ENCODE measurements at places on chromosomes 3 and 15.

- no peak for DNase-seq
Observed at GRCh38 chr3:61110576-61110975, 140.7 kb downstream of the FHIT start.

GRCh38 chr3:129794311-129795185, 99.0 kb downstream of the TMCC1 start:
- DNase-seq: no peak

DNA sequence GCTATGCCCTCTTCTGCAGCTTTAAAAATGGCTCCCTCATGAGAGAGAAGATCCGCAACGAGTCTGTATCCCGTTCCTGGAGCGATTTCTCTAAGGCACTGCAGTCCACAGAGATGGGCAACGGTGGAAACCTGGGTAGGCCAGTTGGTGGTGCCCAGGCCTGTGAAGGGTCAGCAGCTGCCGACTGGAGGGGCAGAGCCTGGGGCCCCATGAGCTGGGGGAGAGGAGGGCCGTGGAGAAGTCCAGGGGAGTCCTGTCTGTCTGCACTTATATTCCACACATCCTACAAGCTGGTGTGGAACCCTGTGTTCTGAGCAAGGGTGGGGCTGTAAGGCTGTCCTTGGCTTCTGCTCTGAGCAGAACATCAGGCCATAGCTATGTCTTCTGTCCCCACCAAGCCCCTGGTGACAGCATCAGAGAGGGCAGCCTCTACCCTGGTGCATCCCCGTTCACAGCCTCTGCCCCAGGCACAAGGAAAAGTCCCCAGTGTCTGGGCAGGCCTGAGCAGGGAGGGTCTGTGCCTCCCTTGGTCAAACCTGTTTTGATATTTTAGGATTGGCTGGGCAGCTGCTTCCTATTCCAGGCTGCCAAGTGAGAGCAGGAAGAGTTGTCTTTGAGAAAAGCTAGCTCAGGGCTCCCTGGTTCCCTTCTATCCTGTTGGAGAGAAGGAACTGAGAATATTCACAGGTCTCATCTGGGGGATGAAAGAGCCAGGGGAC, 29.7 kb downstream of the XYLB start:
- peak; percentile 57 for DNase-seq

GRCh38 chr15:35929740-35930444, 383.9 kb upstream of the DPH6 start:
- DNase-seq: no peak

GRCh38 chr3:45224824-45225464, 1.1 kb downstream of the TMEM158 start:
- peak; percentile 92 for DNase-seq

GRCh38 chr3:149382101-149382467, 4.6 kb upstream of the TM4SF1 start:
- DNase-seq: no peak

DNA sequence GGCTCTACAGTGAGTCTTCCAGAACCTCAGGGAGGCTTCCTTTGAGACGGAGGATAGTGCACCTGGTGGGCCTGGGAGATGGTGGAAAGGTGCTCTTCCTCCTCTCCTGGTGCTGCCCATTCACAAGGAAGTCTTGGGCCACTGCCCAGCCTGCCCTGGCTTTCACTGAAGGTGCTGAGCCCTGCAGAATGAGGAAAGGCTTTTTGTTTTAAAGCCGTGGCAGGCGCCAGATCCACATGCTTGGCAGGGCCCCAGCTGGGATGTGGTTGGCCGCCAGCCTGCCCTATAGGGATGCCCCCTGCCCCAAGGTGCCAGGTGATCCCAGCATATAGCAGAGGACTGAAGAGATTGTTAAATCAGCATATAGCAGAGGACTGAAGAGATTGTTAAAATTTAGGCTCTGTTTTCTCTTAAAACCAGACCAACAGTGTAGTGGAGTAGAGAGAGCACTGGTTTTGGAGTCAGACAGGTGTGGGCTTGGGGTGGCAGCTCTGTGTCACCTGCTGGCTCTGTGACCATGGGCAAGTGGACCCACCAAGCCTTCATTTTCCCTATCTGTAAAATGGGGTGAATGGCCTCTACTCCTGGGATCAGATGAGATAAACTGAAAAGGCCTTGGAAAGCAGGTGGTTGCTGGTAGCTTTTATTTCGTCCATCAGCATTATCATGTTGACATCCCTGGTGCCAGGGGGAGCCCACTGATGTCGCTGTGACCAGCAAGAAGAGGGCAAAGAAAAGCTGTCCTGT, 53.3 kb downstream of the SLC6A6 start:
- no peak for DNase-seq

GRCh38 chr3:20668411-20668810, 482.4 kb upstream of the SGO1 start:
- no peak for DNase-seq

DNA sequence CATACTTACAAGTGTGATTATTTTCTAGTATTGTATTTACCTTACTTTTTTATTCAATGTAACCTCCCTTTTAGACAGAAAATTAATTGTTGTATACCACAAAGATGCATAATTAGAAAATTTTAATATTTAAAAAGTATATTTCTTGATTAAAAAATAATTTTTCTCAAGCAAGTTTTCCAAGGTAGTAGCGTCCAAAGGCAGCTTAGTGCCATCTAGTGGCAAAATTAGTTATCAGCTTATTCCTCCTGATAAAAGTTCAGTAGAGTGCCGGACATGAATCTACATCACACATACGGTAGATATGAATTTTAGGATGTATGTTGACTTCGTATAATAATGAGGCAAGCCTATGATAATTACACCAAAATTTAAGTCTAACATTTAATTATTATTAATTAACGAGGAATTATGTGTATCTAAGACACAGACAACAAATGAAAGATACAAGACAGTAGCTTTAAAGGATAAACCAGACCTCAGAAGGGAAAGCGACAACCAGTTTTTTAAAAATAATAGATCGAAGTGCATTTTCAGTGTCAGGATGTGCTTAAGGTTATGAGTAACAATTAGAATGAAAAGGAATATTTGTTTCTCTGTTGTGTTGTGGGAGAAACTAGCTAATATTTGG, 405.9 kb downstream of the ROBO1 start:
- DNase-seq: no peak

- no peak for DNase-seq
Observed at GRCh38 chr3:14948609-14949038, 1.2 kb downstream of the NR2C2 start.

- no peak for DNase-seq
Observed at GRCh38 chr15:58511599-58511987, 79.8 kb downstream of the LIPC start.

DNA sequence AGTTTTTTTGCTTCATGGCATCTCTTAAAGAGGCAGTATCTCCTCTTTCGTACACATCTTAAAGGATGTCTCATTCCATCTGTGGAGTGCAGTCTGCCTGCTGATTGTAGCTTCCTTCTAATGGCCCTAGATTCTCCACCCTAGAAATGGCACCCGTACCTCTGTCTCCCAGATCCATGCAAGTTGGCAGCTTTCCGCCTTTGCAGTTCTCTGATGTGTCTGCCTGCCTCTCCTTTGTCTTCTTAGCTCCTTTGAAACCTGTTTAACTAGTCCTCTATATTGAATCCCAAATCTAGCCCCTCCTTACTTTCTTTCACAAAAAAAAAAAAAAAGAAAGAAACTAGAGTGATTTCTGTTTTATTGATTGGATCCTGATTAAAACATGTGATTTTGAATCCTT, 1025.0 kb downstream of the ZPLD1 start:
- no peak for DNase-seq

- DNase-seq: no peak
Observed at GRCh38 chr15:36160351-36160750, 419.1 kb upstream of the CDIN1 start.

DNA sequence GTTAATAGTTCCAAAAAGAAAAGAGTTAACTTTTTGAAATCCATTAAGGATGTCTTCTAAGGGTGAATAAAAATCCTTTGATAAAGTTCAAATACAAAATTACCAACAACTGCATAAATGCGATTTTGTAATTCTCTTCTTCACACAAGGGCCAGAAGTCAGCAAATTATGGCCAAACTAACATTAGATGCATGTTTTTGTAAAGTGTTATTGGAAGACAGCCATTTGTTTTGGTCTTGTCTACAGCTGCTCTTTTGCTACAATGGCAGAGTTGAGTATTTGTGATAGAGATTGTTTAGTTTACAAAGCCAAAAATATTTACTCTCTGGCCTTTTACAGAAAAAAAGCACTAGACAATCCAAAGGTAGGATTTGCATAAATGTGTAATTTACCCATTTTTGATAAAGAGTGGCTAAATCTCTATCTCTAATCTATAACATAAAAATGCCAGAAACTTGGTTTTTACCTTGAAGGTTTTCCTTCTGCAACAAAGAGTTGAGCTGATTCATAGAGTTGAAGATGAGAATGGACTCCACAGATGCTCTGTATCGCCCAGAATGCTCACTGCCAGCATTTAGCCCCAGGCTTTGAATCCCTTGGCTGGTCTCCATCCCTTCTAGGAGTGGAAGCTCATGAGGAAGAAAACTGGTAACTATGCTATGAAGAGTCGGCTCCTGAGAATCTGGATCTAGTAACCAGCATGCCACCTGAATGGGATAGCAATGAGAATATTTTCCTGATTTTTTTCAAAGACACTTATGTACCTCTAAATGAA, 64.5 kb downstream of the POLQ start:
- DNase-seq: no peak

DNA sequence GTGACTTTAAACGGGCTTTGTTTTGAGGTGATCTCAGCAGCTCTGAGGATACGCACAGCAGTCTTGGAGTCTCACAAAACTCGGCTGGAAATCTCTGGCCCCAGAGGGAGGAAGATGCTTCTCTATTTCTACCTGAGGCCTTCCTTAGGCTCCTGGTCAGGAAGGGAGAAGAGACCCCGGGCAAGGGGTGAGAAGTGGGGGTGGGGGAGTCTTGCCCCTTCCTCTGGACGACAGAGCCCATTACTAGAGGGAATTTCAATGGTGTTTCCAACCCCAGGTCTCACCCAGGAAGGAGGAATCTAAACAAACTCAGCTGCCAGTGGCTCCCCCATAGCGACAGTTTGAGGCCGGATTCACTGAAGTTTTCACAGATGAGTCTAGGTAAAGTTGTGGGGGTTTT, 37.4 kb upstream of the PCSK6 start:
- DNase-seq: no peak

GRCh38 chr15:39242345-39242744, 338.5 kb upstream of the THBS1 start:
- no peak for DNase-seq

GRCh38 chr3:98185180-98185579, 18.7 kb downstream of the OR5H15 start:
- no peak for DNase-seq

DNA sequence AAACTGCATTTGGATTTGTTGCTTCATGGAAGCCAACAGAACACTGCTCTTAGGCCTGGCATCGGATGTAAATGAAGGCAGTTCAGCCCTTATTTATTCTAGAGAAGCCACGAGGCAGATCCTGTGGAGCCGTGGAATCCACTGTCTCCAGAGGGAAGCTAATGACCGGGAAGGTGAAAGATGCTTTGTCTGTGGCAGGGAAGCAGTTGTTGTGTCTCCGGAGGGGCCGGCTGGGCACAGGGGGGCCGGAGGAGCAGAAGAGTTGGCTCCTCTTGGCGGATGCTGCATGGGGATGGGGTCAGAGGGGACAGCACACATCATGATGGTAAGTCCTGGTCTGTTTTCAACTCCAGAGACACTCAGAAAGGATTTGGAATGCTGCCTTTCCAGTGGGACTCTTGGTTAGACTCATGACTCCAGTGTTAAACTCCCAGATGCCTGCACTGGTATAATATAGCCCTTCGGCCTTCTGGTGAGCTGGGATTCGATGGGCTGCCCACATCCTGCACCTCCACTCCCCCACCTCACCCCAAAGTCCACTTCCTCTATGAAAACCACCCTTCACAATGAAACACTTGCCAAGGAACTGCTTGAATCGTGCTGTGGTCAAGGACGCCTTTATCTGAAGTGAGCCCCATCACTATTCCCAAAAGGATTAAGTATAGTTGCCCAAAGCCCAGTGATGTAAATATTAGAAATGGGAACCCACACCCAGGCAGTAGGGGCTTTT, 33.6 kb downstream of the TPM1 start:
- DNase-seq: no peak

DNA sequence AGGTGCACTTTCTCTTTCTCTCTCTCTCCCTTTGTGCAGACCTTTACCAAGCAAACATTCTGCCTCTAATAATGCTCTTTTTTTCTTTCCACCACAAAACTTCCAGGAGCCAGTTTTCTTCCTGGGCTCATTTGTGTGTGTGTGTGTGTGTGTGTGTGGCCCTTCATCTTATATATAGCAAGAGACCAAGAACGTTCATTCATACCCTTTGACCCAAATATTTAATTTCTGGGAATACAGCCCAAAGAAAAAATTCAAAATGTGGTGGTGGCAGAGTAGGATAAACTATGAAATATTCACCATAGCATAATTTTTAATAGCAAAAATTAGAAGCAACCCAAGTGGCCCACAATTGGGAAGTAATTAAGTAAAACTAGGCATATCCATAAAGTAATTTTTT, 398.9 kb downstream of the IGSF11 start:
- DNase-seq: no peak

DNA sequence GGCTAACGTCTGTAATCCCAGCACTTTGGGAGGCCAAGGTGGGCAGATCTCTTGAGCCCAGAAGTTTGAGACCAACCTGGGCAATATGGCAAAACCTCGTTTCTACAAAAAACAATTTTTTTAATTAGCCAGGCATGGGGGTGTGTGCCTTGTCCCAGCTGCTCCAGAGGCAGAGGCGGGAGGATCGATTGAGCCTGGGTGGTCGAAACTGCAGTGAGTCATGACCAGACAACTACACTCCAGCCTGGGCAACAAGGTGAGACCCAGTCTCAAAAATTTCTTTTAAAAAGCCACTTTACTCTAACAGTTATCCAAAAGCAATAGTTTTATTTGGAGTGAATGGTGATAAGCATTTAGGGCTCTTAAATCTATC, 12.5 kb downstream of the TRIM59 start:
- DNase-seq: no peak

- no peak for DNase-seq
Observed at GRCh38 chr3:132593947-132594323, 3.1 kb upstream of the ACKR4 start.

GRCh38 chr15:68412218-68412617, 19.7 kb downstream of the ITGA11 start:
- peak; percentile 72 for DNase-seq

GRCh38 chr3:51968883-51969678, 1.8 kb upstream of the PCBP4 start:
- DNase-seq: no peak

- no peak for DNase-seq
Observed at GRCh38 chr15:94297558-94297957, 66.2 kb downstream of the MCTP2 start.

GRCh38 chr3:114272271-114272670, 21.6 kb upstream of the TIGIT start:
- DNase-seq: no peak

- no peak for DNase-seq
Observed at GRCh38 chr3:177657243-177657642, 460.0 kb upstream of the TBL1XR1 start.
